T-helper 1 cell treated with Interleukin-12 subunit alpha and Interleukin-12 subunit beta and Interleukin-4 antibody, amounts not matched to agents 30 ng/mL and 1 ng/mL, for 36 hours (primary cell): ENCODE measurements at places on chromosomes 5 and 9. TPM values are rescaled to one million over a fixed set of nuclear protein-coding genes. Genes with fewer than 3 reads are reported as not detected.

PCDHB3 gene
- not detected in 2 replicates for total RNA-seq

ECM2 gene
- not detected in 2 replicates for total RNA-seq

SPINK6 gene
- total RNA-seq = not detected in 2 replicates

DNAI1 gene
- not detected in 2 replicates for total RNA-seq

GABRA6 gene
- total RNA-seq = not detected in 2 replicates

F2RL1 gene
- 0.71 and 0.76 TPM in 2 replicates for total RNA-seq

GLE1 gene
- total RNA-seq = 43.6 and 44.2 TPM in 2 replicates

PTGS1 gene
- 0.27 and 0.34 TPM in 2 replicates for total RNA-seq

NUDT12 gene
- total RNA-seq = 0.27 and 0.29 TPM in 2 replicates

SMAD5 gene
- total RNA-seq = 18.5 and 18.6 TPM in 2 replicates

SMC2 gene
- total RNA-seq = 49.8 and 50.3 TPM in 2 replicates

TTC16 gene
- total RNA-seq = 0.22 and 0.41 TPM in 2 replicates

ADGRV1 gene
- total RNA-seq = 0.05 TPM in 1 of 2 replicates, not detected in the other

PRLR gene
- not detected in 2 replicates for total RNA-seq

PARP8 gene
- total RNA-seq = 91.4 and 91.7 TPM in 2 replicates

IRX1 gene
- not detected in 2 replicates for total RNA-seq

PCDHB4 gene
- total RNA-seq = not detected in 2 replicates

SLC25A48 gene
- total RNA-seq = not detected in 2 replicates

KIF3A gene
- 41.2 and 42.9 TPM in 2 replicates for total RNA-seq
